ENCODE measurements at places on chromosomes 4 and X.

GRCh38 chr4:5824635-5825034 is 68.3 kb downstream of the CRMP1 start:
- no peak for DNase-seq

- no peak for DNase-seq
These were observed 47.3 kb upstream of the TLR3 start for GRCh38 chr4:186021461-186022167.

- DNase-seq = no peak
These were observed 119.4 kb downstream of the AKAP4 start for GRCh38 chrX:50081282-50081889.

GRCh38 chrX:37651921-37652452 is 33.6 kb upstream of the XK start:
- no peak for DNase-seq

Data from DMS153 (cell line).